ENCODE measurements at places on chromosomes 1 and 21.

DNA sequence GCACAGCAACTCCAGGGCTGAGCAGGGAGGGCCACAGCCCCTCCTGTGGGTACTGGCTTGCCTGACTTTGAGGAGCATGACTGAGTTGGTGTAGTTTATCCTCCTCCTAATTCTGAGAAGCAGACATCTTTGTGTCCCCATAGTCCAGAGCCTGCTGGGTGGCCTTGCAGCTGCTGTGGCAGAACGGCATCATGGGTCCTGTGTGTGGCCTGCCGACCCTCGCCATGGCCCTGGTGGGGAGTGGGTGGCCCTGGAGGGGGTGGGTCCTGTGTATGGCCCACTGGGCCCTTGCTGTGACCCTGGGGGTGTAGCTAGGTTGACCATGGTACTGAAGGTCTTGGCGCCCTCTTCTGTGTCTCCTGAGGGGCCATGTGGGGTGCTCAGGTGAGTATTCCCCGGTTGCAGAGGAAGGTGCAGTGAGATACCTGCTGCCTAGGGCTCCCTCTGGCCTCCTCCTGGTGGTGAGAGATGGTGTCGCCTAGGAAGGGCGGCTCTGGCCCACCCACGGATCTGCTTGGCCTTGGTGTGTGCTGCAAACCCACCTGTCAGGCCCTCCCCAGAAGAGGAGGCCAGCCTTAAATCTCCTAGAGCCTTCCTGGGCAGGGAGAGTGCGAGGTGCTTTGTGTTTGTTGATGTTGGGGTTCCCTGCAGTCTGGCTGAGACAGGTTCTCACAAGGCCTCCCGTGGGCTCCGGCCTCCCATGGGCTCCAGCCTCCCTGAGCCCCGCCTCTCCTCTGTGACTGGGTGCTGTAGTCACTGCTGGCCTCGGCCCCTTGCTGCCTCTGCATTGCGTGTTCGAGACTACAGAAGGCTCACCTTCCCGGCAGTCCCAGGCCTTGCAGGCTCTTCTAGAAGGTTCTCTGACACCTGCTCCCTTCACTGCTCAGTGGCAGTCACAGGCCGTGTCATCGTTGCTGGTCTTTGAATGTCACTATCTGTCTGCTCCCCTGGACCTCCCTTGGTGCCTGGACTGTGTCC, 7.8 kb downstream of the SNAP47 start:
- DNase-seq: no peak

DNA sequence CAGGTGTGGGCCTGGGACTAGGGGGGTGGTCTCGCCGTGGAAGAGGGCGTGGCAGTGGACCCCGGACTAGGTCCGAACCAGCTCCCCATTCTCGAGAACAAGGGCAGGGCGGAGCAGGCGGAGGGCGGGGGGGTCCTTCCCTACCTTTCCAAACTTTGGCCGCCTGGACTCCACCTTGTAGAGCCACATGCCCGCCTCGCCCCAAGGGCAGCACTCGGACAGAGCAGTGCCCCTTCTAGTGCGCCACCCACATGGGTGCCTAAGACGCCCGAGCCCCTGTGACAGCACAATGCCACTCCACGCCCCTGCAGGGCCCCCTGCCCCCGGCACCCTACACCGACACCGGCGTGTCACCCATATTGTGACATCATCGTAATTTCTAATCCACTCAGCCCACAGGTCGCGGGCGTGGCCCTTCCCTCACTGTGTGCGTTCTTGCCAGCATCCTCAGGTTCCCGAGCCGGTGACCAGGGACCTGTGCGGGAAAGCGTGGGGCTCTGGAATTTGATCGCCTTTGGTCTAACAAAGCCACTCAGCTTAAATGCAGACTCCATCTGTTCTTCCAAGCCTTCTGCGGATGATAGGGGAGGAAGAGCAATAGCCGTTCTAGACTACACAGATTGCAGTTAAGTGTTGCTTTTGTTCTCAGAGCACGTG, 553 bp upstream of the STMN1 start:
- DNase-seq: peak; percentile 42

DNA sequence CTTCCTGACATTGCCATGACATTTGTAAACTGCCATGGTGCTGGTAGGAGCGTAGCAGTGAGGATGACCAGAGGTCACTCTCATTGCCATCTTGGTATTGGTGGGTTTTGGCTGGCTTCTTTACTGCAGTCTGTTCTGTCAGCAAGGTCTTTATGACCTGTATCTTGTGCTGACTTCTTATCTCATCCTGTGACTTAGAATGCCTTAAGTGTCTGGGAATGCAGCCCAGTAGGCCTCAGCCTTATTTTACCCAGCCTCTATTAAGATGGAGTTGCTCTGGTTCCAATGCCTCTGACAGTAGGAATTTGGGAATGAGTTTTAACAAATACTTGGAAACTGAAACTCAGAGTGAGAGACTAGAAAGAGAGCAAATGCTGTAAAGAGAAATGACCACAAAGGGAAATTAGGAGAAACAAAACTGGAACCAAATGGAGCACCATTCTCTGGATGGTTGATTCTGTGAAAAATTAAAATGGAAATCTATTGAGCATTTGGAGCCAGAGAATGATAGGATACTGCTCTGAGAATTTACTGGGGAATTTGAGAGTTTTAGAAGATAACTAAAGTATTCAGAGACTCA, 50.1 kb upstream of the RHOU start:
- DNase-seq: no peak

DNA sequence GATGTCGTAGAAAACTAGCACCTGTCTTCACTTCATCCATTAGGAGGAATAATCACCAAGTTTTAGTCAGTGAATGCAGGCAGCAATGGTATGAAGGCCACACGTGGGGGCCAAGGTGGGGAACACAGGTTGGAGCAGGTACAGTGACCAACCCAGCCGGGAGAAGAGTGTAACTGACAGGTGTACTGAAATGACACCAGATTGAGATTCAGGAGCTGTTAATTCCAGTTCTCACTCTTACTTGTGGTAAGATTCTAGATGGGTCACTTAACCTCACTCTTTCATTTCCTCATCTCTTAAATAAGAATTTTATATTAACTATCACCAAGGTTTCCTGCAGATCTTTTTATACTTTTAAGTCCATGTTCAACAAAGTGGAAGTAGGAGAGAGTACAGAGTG, 206.2 kb upstream of the PTBP2 start:
- DNase-seq: no peak

DNA sequence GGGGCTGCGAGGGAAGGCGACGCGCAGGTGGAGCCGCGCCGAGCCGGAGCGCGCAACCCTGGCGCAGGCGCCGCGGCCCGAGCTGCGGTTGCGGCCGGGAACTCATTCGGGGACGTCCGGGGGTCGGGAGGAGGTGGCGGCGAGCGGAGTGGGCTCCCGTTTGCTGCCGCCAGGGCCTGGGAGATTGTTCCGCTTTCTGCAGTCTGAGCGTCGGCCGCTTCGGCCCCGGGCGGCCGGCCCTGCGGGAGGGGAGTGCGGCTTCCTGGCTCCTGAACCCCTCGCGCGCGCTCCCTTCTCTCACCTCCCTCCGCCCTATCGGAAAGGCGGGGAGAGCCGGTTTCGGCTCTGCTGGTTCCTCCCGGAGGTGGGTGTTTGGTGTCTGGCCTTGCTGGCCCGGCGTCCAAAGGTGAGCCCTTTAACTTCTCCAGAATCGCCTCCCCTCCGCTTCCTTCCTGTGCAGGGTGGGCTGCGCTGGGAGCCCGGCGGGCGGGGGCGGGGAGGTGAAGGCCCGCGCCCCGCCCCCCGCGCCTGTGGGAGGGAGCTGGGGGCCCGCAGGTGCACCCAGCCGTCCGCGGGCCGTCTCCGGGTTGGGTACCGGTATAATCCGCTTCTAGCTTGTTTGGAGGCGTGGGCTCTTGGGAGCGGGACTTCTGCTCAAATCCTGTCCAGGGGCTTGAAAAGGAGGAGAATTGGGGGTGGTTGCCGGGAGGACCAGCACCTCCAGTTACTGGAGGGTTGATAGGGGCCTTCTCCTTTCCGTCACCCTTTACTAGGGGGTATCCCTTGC, 683 bp downstream of the LRRC8D start:
- peak; percentile 39 for DNase-seq

GRCh38 chr1:186026946-186027345, 292.8 kb downstream of the HMCN1 start:
- DNase-seq: no peak

All from T47D (cell line).